Mammary epithelial cell (primary cell): ENCODE measurements at places on chromosomes 6 and 20.

GRCh38 chr6:6721606-6722005, 133.1 kb downstream of the LY86 start:
- DNase-seq, result no peak

DNA sequence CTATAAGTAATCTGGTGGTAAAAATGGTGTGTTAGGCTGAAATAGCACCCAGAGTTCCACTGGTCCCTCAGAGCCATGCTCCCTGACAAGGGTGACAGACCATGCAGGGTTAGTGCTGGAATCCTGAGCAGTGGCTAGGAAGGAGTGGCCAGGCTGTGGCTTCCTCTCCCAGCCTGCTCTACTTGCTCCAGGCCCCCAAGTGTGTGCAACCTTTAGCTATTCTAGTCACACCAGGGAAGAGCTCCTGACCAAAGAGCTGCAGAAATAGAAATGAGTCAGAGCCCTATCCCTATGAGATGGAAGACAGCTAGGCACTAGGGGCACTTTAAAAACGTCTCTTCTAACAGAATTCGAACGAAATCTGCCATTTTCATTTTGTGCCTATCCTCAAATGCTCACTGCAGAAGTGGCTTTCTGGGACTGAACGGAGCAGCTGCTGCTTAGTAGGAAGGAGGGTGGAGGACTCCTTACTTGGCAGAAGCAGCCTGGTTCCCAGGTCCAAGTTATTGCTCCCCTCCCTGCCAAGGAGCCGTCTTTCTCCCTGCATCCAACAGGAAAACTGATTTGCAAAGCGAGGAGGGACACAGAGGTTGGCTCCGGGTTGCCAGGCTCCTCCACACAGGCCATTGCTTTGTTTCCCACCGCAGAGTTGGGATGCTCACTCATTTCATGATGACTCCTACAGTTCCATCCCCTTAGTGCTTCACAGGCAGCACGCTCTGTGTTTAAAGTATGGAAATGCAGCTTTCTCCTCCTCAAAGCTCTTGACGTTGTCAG, 754.5 kb downstream of the C6orf118 start:
- DNase-seq, result no peak

DNA sequence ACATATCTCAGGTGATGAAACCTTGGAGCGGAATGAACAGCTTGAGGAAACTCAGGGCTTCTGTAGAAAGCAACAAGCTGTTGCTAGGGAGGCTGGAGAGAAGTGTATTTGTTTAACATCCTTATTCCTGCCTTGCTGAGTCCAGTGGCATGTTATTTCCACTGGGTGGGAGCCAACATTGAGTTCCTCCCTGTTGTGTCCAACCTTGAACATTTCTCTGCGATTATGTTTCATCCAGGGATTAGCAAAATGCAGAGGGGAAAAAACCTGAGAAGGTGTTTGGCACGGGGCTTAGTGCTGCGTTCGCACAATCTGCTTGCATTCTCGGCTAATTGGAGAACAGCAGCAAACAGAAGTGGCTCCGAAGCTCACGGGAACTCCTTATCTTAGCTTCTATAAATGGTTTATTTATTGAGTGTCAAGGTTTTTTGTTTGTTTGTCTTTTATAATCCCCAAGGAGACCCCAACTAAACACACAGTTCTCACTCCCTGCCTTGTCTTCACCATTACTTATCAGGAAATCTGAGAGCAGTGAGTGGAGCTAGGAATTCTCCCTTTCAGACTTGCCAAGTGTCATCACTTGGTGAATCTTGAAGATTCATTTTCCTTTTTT, 412.8 kb downstream of the CDC5L start:
- peak; percentile 48 for DNase-seq

DNA sequence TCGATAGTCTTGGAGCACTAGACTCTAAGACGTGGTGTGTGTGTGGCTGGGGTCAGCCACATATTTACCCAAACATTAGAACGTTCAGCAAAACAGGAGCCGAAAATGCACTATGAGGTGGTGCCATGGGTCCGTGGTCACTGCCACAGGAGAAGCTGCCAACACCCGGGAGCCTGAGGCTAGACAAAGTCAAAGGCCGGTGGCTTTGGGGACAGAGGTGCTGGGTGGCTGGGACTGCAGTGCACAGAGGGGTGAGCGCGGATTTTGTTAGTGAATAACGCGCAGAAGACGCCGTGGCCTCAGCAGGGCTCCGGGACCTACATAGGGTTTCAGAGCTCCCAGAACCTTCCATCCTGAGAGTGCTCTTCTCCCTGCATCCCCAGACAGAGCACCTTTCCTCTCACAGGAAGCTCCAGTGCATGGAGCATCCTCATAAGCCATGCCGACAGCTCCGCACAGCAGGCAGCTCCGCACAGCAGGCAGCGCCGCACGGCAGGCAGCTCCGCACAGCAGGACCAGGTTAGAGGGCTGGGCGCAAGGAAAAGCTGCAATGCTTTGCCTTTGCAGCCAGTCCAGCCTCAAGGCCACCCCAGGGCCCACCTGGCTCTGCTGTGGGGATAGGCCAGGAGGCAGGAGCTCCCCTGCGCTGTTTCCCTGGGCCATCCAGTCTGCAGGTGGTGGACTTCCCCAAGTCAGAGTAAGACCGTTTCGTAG, 304.1 kb downstream of the TAF4 start:
- DNase-seq, result no peak

DNA sequence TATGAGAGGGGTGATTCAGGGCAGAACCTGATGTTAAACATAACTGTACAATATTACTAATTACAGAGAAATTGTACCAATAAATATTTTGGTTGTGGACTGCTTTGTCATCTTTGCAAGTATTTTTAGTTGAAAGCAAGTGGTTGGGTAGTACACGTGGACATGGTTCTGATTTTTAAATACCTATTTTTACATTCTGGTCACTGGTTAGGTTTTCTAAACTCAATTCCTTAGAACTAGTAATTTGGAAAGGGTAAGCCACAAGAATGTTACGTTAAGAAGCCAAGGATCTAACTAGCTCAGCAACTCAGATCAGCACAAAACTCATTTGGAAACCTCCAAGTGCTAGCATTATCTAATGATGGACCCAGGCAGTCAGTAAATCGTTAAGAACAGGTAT, 2.7 kb downstream of the EPB41L2 start:
- DNase-seq, result no peak

DNA sequence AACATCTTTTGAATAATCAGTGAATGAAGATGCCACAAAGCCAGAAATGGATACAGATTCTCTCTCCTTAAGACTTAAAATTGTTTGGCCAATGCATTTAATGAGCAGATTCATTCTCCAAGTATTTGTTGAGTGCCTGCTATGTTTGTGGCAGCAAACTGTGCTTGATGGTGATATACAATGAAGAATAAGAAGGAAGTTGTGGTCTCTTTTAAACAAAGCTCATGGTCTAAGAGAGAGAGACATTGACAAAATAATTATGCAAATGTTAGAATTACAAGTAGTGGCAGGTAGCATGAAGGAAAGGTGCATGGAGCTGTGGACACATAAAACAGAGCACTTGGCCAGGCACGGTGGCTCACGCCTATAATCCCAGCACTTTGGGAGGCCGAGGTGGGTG, 28.3 kb downstream of the NFATC2 start:
- DNase-seq, result no peak

GRCh38 chr20:40958598-40958997, 70.0 kb upstream of the TOP1 start:
- no peak for DNase-seq

GRCh38 chr6:314377-314776, 22.1 kb downstream of the DUSP22 start:
- no peak for DNase-seq

DNA sequence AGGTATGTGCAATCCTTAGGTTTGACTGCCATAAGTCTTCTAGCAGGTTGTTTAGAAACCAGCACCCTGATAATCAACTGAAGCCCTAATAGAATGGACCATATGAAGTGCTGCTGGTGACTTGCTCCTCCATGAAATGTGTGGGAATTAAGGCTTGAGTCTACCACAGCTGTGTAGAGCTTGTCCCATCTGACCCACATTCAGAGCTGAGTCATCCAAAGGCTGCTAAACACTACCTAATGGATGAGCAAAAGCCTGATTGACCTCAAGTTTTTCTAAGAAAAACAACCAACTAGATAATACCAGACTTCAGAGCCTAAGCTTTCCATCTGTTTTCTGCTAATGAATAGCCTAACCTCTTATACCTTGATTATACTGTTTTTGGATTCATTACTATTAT, 120.3 kb upstream of the MOCS1 start:
- peak; percentile 75 for DNase-seq

GRCh38 chr20:34243377-34243776, 2.2 kb downstream of the ASIP start:
- DNase-seq, result no peak

- no peak for DNase-seq
Observed at GRCh38 chr20:58571356-58571692, 56.1 kb upstream of the APCDD1L start.

DNA sequence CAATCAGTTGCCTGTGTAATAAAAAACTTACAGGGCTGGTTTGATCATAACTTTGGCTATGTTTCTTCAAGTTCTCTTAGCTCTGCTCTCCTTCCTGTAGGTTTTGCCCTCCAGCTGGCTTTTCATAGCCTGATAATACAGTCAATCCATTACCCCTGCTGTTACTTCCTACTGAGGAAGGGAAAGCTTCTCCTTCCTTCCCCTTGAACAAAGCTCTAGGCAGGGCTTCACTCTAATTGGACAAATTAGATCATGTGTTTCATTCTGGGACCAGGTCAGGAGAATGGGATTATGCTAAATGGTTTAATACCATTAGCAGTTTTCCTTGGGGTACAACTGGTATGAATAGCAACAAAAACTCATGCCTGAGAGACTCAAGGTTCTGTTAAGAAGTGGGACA, 106.8 kb upstream of the MCHR2 start:
- no peak for DNase-seq

DNA sequence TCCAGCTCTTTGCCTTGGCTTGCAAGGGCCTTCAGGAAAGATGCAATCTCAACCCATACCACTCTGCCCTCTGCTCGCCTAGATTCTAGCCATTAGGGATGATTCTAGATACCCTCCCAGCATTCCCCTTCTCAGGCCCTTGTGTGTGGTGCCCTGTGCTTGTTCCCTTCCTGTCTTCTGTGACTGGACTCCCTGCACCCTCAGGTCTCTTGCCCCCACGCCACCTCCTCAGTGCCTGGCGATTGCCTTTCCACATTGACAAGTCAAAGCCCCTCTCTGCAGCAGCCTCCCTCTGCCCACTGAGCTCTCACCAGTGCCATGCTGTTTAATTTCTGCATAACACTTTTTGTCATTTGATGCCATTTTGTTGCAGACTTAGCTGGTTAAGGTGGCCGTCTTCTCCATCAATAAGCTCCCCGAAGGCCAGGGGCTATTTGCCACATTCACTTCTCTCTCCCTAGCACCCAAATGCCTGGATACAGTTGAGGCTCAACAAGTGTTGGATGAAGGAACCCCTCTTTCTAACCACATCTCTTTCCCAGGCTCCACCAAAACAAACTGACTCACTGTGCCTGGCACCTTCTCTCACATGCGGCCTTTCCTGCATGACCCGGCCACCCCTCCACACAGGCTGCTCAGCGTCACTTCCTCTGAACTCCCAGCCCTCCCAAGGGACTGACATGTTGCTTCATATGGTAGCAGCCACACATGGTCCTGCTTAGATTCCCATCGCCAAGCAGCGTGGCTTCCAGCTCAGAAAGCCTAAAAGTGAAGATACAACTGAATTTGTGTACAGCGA, 4.6 kb upstream of the TXNDC5 start:
- no peak for DNase-seq

DNA sequence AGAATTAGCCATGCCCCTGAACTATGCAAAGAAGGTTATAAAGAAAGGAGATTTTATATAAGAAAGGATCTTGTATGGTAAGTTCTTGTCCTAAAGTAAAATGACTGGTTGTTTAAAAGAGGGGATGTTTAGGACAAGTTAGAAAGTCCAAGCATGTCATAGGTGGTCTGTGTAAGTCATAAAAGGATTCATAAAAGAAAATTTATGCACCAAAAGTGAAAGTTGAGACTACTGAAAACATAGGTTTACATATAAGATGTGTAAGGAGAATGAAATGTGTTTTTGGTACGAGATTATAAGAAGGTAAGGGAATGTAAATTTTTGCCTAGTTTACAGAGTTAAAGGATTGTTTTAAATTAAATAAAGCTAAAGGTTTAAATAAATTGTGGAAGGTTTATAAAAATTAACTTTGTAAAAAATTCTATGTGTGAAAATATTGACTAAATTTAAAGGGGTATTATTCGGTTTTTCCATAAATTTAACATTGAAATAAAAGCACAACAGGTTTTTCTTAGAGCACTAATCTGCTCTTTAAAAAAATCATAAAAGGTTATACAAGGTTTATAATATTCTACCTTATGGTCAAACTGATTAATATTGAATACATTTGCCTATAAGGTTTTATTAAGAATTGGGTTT, 93.6 kb upstream of the UST start:
- DNase-seq, result no peak

DNA sequence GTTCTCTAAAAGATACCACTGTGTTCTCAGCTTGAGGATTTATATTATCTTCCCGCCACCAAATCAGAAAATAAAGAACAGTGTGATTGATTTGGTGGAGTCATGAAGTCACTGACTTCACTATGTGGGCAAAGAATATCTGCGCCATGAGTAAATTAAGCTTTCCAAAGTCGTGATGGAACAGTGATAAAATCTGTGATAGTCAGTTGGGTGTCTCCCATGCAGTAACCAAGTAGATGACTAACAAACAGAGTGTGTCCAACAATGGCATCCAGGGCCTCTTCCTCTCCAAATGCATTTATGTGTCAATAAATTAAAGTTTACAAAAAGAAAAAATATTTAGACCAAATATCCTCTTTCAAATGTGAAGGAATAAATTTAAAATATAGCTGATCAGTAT, 87.0 kb upstream of the DST start:
- peak; percentile 76 for DNase-seq

- DNase-seq, result peak; percentile 39
Observed at GRCh38 chr20:62595491-62595890, 46.8 kb upstream of the SLCO4A1 start.

DNA sequence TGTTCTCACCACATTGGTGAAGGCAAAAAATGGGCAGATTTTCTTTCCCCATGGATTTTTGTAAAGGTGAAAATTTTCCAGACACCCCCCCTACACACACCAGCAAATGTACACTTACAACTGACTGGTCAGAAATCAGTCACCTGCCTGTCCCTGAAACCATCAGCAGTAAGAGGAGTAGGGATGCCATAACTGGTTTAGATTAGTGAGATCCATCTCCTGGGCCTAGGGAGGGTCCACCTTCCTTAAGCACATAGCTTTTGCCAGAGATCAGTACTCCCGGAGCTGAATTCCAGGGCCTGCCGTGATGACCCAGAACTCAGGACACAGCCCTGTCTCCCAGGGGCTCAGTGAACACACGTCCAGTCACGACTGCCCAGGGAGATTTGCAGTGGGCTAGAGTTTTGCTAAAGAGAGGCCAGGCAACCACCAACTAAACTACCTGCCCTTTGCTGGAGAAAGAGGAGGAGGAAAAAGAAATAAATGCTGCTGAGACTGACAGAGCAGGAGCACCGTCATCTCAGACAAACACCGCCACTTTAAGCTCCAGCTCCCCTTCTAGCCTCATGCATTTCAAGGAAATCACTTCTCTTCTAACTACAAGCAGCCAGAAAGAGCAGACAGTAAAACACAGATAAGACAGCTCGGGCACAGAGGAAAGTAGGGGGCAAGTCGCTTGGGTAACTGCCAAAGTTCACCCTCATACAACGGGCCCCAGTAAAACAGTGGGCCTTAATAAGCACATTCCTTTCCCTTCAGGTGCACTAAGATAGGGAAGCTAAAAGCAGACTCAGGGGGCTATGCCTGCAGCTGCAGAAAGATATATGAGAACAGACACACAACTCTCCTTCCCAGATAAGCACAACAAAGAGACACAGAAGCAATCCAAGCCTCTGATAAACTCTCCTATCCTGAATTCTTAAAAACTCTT, 82.6 kb upstream of the SPTLC3 start:
- no peak for DNase-seq
